ENCODE measurements at places on chromosomes 4 and X.

DNA sequence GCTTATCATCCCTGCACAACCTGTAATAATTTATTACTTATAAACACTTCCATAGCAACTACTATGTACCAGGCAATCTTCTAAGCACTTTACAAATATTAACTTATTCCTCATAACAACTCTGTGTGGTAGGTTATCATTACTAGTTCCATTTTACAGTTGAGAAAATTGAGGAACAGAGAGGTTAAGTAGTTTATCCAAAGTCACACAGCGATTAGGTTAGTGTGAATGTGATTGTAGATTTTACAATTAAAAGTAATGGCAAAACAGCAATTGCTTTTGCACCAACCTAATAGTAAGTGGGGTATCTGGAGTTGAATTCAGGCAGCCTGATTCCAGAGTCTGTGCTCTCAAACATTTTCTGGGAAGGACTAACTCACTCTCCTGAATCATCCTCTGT lies 348.9 kb downstream of the NKX6-1 start:
- DNase-seq = no peak

DNA sequence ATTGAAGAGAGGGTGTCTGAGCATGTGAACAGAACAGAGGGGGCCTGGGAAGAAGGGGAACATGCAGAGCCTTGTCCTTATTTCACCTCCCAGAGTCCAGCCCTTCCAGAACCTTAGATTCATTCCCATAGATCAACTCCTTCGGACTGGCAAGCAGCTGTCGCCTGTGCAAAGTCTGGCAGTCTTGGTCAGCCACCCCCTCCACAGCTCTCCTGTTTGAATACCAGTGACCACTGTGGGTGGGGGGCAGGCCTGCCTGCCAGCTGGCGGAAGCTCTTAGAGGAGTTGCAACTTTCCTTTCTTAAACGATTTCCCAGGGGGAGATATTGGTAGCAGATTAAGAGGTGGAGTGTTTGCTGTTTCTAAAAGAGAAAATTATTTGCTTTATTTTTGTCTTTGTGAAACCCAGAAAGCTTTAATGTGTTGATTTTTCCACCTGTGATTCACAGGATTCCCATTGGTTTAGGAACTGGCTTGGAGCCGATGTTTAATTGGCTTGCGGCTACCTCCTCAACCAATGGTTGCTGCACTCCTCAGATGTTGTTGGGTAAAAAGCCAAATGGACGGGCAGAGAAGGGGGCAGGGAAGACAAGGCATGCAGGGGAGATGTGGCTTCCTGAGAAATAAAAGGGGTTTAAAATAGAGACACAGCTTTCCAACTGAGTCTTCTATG lies 62.2 kb upstream of the PRPS1 start:
- DNase-seq = no peak

DNA sequence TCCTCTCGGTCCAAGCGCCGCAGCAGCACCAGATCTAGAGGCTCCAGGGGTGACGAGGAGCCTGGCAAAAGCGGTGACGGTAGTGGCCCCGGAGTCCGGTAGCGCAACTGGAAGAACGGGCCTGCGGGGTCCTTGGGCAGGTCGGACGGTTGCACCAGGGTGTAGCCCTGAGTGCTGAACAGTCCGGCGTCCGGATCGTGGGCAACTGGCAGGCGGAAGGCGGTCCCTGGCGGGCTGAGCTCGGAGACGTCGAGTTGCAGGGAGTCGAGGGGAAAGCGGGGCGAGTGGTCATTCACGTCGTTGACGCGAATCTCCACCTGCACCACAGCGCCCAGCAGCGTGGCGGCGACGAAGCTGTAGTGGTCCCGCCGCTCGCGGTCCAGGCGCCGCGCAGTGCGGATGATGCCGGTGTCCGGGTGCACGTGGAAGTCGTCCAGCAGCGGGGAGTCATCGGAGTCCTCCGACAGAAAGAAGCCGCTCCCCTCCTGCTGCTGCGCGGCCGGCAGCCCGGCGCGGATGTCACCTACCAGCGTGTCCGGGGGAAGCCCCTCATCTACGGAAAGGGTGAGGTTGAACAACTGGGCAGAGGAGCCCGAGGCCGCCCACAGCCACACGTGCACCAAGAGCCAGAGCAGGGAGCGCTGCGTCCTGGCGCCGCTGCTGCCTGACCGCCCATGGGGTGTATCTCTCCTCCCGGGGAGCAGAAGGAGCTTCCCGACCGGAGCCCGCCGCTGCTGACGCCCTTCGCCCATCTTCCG lies 837 bp downstream of the DCHS2 start:
- no peak for DNase-seq

DNA sequence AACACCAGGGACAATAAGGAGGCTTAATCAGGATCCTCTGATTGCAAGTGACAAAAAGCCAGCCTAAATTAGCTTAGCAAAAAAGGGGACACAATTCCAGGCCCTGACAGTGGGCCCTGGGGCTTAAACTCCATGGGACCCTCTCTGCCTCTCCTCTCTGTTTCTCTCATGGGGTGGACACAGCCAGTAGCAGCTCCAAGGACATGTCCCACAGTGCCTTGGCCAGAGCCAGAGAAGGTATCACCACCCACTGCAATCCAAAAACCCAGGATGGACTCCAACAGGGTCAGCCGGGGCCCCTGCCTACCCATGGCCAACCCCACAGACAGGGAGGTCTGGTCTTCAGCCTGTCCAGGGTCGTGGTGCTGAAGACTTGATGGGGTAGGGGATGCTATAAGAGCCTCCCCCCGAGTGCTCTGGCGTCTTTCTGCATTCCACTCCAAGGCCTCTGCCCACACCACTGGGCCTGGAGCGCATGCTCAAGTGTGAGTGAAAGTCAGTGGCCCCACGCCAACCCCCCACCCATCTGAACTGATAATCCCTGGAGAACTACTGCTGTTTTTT lies 19.7 kb upstream of the PPP2R2C start:
- DNase-seq = no peak

DNA sequence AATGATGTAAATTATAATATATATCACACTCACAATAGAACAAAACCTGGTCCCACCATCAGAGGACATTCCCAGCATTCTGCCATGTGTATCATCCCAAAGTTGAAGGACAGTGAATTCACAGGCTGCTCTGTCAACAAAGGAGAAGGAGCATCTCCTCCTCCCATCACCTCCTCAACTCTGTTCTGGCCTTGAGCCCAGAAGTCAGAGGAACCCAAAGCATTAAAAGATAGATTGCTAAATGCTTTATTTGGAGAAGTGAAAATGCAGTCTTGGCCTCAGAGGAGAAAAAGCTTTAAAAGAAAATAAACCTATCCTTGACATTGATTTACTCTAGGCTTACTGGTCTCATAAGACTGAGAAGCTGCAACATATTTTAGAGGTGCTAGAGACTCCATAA lies 268.8 kb upstream of the RASGEF1B start:
- DNase-seq = no peak

DNA sequence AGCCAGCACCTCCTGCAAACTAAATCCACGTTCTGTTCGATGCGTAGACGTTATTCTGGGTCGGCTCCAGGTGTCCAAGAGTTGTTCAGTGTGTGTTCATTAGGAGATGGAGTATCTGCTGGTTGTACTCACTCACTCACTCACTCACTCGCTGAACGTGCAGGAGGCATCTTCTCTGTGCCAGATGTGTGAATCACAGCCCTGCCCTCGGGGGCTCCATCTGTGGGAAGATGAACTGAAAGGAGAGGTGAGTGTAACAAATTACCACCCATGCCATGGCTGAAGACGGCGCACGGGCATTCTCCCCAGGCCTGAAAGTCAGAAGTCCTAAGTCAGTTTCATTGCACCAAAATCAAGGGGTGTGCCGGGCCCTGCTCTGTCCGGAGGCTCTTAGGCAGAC lies 16.1 kb downstream of the NSG1 start:
- DNase-seq = no peak

DNA sequence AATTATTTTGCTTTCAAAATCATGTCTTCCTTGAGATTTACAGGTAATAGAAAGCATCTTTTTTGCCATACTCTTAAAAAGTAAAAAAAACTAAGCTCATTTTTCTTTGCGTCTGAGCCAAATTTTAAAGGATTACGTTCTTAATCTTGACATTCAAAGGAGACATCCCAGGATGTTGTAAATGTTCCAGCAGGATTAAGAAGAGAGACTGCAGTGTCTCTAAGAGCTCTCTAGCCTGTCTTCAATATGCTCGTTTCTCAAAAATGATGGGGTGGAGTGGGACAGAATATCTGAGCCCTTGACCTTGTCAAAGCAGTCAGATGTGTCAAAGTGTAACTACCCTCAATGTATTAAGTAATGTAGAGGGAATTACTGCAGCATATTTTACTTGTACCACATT lies 363.3 kb downstream of the PCDH7 start:
- no peak for DNase-seq

DNA sequence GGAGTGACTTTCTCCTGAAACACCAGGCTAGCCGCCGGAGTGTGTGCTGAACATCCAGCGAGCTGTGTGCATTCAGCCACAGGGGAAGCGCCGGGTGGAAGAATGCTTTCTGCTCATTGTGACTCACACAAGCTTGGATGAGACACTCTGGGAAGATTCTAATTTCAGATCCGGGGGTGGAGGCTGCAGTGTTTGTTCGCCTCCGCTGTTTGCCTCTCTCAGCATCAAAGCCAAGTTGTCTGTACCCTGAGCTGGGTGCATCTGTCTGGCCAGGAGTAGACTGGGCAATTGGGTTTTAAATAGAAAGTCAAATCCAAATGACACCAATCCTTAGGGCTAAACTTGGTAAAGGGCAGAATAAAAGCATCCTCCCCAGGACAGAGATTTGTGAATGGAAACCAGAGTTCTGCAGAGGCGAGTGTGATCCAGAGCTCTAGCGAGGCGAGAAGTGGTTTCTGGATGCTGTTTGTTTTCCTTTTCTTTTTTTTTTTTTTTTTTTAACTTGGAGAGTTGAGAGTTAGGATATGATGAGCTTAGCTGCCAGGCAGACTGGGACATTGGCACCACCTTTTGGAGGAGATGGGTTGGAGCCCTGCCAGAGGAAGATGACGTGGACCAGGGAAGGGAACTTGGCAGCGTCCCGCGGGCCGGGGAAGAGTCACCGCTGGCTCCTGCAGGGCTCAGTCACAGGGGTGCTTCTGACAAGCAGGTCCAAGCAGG lies 196.0 kb upstream of the PSAPL1 start:
- no peak for DNase-seq

- no peak for DNase-seq
These were observed 314 bp downstream of the P2RY8 start for GRCh38 chrX:1536712-1537030.

- DNase-seq = no peak
These were observed 7.2 kb upstream of the PITX2 start for GRCh38 chr4:110629780-110630687.
